ENCODE measurements at places on chromosomes 7 and 10. TPM values are rescaled to one million over a fixed set of nuclear protein-coding genes. Genes with fewer than 3 reads are reported as not detected.

The TAF6 gene
- 36.3 TPM for total RNA-seq

The FAM25G gene
- not detected for total RNA-seq

The LAMTOR4 gene
- total RNA-seq: 111 TPM

The GNAT3 gene
- total RNA-seq: not detected

The BLNK gene
- 7.1 TPM for total RNA-seq

The CYP2E1 gene
- 1.6 TPM for total RNA-seq

The SEMA3E gene
- total RNA-seq: 14.2 TPM

The SCIN gene
- total RNA-seq: 10.5 TPM

The PDIA4 gene
- 50.7 TPM for total RNA-seq

The ABCA13 gene
- total RNA-seq: 16.2 TPM

The MOGAT3 gene
- total RNA-seq: not detected

The CHST12 gene
- total RNA-seq: 13.8 TPM

DNA sequence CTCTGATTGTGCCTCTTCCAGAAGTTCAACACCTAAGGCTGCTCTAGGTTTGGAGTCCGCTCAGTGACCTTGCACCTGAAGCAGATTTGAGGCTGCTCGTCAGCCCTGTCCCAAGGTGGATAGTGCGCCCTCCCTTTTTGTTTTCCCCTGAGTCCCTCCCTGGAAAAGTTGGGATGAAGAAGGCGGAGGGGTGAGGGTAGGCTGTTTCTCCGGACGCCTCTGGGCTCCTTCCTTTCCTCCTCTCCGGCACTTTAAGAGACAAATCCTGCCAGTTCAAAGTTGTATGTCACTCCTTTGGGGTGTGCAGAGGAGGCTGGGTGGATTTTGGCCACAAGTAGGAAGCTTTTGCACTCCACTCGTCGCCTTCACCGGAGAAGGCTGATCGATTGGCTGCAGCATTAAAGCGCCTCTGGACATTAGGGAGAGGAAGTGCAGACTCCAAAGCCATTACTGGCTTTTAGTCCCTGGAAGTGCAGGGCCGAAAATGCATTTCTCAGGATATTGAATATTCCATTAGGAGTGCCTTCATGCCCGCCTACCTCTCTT is 81.9 kb upstream of the PRKG1 start:
- peaks cover 8% of the 10 kb centered on the region for H3K4me1 ChIP-seq
- peak overlapping the region; percentile 80 for H3K27ac ChIP-seq

DNA sequence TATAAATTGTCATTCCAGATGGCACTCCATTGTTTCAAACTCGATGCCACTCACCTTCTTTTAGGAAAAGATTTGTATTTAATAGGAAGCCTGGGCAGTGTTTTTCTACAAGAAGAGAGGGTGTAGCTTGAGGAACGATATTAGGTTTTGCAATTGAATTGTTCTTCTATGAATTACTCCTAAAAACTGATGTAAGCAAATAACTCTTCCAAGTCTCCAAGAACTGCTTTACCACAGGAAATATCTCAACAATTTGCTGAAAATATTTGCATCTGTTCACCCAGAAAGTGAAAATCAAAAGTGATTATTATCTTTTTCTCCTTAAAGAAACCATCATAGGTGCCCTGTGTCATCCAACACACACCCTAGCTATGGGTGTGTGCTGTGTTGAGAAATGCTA is 261.3 kb upstream of the MEOX2 start:
- no peak overlapping the region for H3K4me3 ChIP-seq
- DNase-seq: no peak
- H3K27ac ChIP-seq: no peak overlapping the region
- no peaks in the 10 kb centered on the region for H3K4me1 ChIP-seq

GRCh38 chr7:97003262-97004246 is 1.8 kb upstream of the DLX6 start:
- H3K27ac ChIP-seq: no peak overlapping the region
- DNase-seq: peak; percentile 60
- peaks cover 36% of the 10 kb centered on the region for H3K27me3 ChIP-seq
- H3K4me3 ChIP-seq: no peak overlapping the region

DNA sequence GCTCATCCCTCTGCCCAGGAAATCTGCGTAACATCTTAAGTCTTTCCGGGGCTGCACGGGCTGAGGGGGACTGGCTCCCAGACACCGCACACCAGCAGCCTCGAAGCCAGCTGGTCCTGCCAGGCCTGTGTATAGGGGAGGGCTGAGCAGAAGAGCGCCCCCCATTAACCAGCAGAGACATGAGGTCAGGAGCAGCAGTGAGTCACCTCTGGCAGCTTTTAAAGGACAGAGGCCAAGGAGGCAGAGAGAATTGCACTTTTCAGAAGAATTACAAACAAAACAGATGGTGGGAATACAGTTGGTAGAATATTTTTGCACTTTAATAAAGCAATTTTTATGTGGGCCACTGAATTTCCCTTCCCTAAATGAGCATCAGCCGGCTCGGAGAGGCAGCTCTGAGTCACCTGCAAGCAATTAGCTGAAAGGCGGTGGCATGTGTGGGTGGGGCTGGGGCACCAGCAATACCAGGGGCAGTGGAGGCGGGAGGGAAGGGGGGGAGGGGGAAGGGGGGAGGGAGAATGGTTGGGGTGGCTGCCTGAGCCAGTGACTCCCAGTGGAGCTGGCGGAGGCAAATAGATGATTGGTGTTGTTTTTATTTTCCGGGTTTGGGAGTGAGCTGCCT is 39.1 kb downstream of the GOLGA7B start:
- H3K36me3 ChIP-seq: no peaks in the 10 kb centered on the region
- no peak for DNase-seq

GRCh38 chr10:13908475-13908874 is 321.7 kb downstream of the PRPF18 start:
- H3K36me3 ChIP-seq: no peaks in the 10 kb centered on the region
- H3K27me3 ChIP-seq: no peaks in the 10 kb centered on the region
- H3K4me1 ChIP-seq: no peaks in the 10 kb centered on the region
- no peak for DNase-seq
- H3K4me3 ChIP-seq: no peak overlapping the region

DNA sequence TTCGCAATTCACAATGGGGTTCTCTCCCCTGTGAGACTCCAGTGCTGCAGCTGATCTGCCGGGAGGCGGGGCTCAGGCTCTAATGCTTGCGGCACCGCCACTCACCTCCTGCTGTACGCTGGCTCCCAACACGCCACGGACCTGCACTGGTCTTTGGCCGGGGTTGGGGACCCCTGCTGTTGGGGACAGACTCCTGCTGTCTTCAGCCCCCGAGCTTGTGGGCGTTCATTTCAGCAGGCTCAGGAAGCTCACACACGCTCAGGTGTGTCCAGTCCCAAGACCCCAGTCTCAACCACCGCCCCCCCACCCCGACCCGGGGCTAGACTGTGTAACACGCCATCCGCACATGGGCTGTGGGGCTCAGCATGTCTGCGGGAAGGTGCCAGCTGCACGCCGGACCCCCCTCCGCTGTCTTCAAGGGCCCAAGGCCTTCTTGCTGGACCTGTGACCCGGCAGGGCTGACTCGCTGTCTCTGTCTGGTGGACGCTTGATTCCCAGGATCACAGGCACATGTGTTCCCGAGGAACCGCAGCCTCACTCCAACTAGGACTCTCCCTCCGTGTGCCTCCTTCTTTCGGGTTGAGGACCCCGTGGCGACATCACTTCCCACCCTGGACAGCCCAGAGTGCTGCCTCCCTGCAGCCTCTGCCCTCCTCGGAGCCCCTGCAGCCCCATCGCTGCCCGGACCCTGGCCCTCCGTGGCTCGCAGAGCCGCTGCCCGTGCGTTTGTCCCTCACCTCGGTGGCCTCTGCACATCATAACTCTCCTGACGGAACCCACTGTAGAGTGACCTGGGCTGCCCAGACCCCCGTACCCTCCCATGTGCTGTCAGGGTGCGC is 106.4 kb downstream of the DNAJB6 start:
- no peaks in the 10 kb centered on the region for H3K36me3 ChIP-seq
- H3K27ac ChIP-seq: no peak overlapping the region
- DNase-seq: no peak
- H3K27me3 ChIP-seq: no peaks in the 10 kb centered on the region
- no peaks in the 10 kb centered on the region for H3K4me1 ChIP-seq

GRCh38 chr10:113735913-113736312 is 15.6 kb upstream of the PLEKHS1 start:
- no peak overlapping the region for H3K4me3 ChIP-seq
- H3K4me1 ChIP-seq: peaks cover 6% of the 10 kb centered on the region
- no peak for DNase-seq
- no peaks in the 10 kb centered on the region for H3K27me3 ChIP-seq
- H3K27ac ChIP-seq: no peak overlapping the region
- peaks cover 7% of the 10 kb centered on the region for H3K36me3 ChIP-seq

DNA sequence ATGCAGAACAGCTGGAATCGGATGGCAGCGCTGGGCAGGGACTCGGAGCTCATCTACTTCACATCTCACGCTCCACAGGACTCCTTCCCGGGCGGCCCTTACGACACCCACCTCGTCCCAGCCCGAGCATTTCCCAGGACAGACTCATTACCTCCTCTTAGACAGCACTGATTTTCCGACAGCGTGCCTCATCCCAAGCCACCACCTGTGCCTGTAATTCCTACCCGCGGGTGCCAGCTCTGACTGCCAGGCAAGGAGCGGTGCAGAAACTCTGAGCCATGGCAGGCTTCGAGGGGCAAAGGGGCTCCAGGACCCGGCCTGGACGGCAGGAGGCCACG is 25.6 kb downstream of the GPER1 start:
- H3K27ac ChIP-seq: no peak overlapping the region
- no peaks in the 10 kb centered on the region for H3K36me3 ChIP-seq
- no peaks in the 10 kb centered on the region for H3K4me1 ChIP-seq
- no peak overlapping the region for H3K4me3 ChIP-seq

DNA sequence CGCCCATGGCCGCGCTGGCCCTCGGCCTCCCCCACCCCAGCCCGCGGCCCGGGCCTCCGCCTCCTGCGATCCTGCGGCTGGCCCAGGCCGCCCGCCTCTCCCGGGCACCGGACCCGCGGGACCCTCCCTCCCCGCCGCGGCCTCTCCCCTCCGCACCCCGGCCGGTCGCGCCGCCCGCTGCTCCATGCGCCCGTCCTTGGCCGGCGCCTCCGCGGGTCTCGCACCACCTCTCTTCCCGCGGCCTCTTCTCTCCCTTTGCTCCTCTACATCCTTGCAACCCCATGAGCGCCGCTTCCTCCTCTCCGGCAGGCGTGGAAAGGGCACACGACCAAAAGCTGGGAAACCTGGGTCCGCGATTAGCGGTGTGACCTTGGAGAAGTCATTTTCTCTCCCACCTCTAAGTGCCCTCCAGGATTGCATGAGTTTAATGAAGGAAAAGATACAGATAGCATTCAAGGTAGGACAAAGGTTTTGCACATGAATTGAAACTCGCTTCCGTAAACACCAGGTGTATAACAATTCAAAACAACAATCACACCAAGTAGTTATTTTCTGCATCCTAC is 448 bp upstream of the SRPK2 start:
- peak; percentile 39 for DNase-seq
- H3K4me3 ChIP-seq: peak overlapping the region; percentile 99
- H3K27me3 ChIP-seq: no peaks in the 10 kb centered on the region
- H3K4me1 ChIP-seq: peaks cover 3% of the 10 kb centered on the region
- H3K27ac ChIP-seq: peak overlapping the region; percentile 51

GRCh38 chr10:102170602-102171001 is 18.4 kb downstream of the NOLC1 start:
- H3K36me3 ChIP-seq: no peaks in the 10 kb centered on the region
- no peak overlapping the region for H3K4me3 ChIP-seq
- H3K27ac ChIP-seq: no peak overlapping the region
- no peak for DNase-seq

DNA sequence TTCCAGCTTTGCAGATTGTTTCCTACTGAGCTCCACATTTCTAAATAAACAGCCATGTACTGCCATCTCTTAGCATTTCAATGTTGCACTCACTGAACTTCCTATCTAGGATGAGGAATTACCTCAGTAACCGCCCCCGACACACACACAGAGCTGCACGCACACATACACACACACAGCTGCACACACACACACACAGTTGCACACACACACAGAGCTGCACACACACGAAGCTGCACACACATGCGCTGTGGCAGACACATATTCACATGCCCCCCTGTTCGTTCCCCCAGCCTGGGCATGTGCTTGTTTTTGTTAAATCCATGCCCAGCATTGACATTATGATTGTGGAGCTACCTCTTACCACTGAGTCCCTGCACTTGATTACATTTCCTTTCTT is 39.6 kb upstream of the CNPY1 start:
- no peak overlapping the region for H3K27ac ChIP-seq
- no peak for DNase-seq
- no peaks in the 10 kb centered on the region for H3K27me3 ChIP-seq
- H3K4me3 ChIP-seq: no peak overlapping the region
- H3K4me1 ChIP-seq: no peaks in the 10 kb centered on the region
- no peaks in the 10 kb centered on the region for H3K36me3 ChIP-seq

DNA sequence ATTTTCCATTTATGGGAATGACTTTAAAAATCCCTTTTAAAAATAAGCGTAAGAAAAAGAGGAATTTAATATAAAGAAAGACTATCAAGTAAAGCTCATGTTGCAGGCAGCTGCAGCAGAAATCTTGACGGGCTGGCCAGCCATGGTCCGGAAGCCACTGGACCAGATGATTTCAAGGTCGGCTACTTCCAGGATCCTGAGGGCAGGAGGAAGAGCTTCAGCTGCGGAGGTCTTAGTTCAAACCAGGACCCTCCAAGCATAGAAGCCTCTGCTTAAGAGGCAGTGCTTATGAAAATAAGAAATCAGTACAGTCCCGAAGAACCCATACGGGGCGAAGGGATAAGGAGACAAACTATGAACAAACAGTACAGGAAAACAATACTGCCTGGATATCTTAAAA is 220.2 kb upstream of the CELF2 start:
- no peak overlapping the region for H3K4me3 ChIP-seq
- peaks cover 7% of the 10 kb centered on the region for H3K4me1 ChIP-seq
- DNase-seq: no peak

GRCh38 chr7:95375591-95376257 is 20.5 kb downstream of the PON3 start:
- peaks cover 7% of the 10 kb centered on the region for H3K36me3 ChIP-seq
- no peaks in the 10 kb centered on the region for H3K4me1 ChIP-seq
- DNase-seq: no peak
- H3K27me3 ChIP-seq: no peaks in the 10 kb centered on the region
- H3K4me3 ChIP-seq: no peak overlapping the region

GRCh38 chr7:151767557-151767956 is 109.4 kb downstream of the PRKAG2 start:
- DNase-seq: no peak
- no peaks in the 10 kb centered on the region for H3K36me3 ChIP-seq
- no peaks in the 10 kb centered on the region for H3K4me1 ChIP-seq
- H3K4me3 ChIP-seq: no peak overlapping the region
- H3K27me3 ChIP-seq: no peaks in the 10 kb centered on the region

- no peaks in the 10 kb centered on the region for H3K27me3 ChIP-seq
- H3K4me1 ChIP-seq: peaks cover 6% of the 10 kb centered on the region
- no peaks in the 10 kb centered on the region for H3K36me3 ChIP-seq
- DNase-seq: no peak
- H3K27ac ChIP-seq: no peak overlapping the region
Observed at GRCh38 chr10:77027576-77027975, 610.0 kb downstream of the KCNMA1 start.

DNA sequence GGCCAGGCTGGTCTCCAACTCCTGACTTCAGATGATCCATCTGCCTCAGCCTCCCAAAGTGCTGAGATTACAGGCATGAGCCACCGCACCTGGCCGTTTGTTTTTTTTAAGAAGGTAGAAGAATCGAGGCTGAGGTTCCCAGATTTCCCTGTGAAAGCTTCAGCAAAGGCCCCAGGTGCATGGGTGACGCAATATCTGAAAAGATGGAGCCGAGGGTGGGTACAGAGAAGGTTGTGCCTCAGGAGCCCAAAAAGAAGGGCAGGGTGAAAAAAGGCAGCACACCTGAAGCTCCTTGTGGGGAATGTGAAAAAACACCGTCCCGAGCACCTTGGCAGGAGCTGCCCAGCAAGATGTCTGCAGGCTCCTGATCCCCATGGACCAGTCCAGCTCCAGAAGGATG is 35.8 kb upstream of the NRF1 start:
- no peak overlapping the region for H3K27ac ChIP-seq
- H3K36me3 ChIP-seq: no peaks in the 10 kb centered on the region
- no peaks in the 10 kb centered on the region for H3K4me1 ChIP-seq
- H3K4me3 ChIP-seq: no peak overlapping the region
- H3K27me3 ChIP-seq: no peaks in the 10 kb centered on the region
